Endodermal cell (in vitro differentiated cells): ENCODE measurements at places on chromosomes 4 and X. TPM values are rescaled to one million over a fixed set of nuclear protein-coding genes. Genes with fewer than 3 reads are reported as not detected.

MAB21L2 gene
- 0.09 TPM in 1 of 2 replicates, not detected in the other for total RNA-seq

PTPN13 gene
- total RNA-seq = 130 and 135 TPM in 2 replicates

DNA sequence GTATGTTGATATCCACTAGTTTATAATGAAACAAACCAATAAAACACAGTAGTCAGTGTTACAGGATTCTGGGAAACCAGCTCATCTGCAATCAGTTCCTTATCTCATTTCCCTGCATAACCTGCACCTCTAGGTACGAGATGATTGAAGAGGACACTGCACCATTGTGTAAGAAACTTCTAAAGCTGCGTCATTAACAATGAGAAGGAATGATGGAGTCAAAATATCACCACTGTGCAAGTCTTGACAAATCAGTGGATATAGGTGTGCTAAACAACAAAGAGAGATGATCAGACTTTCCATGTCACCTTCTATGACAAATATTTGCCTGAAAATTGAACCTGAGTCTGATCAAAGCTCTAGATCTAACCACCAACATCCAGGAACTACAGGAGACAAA, 40.7 kb upstream of the DHX15 start:
- no peak for DNase-seq

TGIF2LX gene
- not detected in 2 replicates for total RNA-seq

GRCh38 chrX:71177327-71177726, 32.7 kb downstream of the NLGN3 start:
- no peak for DNase-seq

COQ2 gene
- total RNA-seq = 18.4 and 20.8 TPM in 2 replicates
